ENCODE measurements at places on chromosomes 16 and 17. TPM values are rescaled to one million over a fixed set of nuclear protein-coding genes. Genes with fewer than 3 reads are reported as not detected.

Gene QRICH2
- total RNA-seq: 0.85 TPM

Gene ABCA6
- 0.03 TPM for total RNA-seq

Gene ARSG
- 1.3 TPM for total RNA-seq

Gene MEFV
- 0.02 TPM for total RNA-seq

Gene AOC3
- 1.4 TPM for total RNA-seq

Gene SPATA32
- total RNA-seq: 0.17 TPM

Gene IL17C
- not detected for total RNA-seq

Gene ABI3
- total RNA-seq: not detected

Gene JPT2
- total RNA-seq: 170 TPM

Gene CLDN9
- 0.33 TPM for total RNA-seq

Gene CD300A
- 0.05 TPM for total RNA-seq

Gene SMIM22
- total RNA-seq: not detected

Gene SSTR5
- total RNA-seq: 0.38 TPM

Gene OTOA
- total RNA-seq: 0.10 TPM

Gene ATF7IP2
- 10.4 TPM for total RNA-seq

Gene PRSS27
- total RNA-seq: 0.82 TPM

Gene TBX2
- 5.5 TPM for total RNA-seq

Gene MYH2
- total RNA-seq: not detected

Gene MT1F
- 21.4 TPM for total RNA-seq

Gene CACNG3
- total RNA-seq: not detected

Gene LITAF
- 179 TPM for total RNA-seq

Gene PKMYT1
- 88.9 TPM for total RNA-seq

Gene GAST
- 0.59 TPM for total RNA-seq

Gene FBXW10
- total RNA-seq: 0.97 TPM

Gene KDM8
- 2.2 TPM for total RNA-seq

Gene OSGIN1
- 16.1 TPM for total RNA-seq

Gene MILR1
- total RNA-seq: 1.7 TPM

Gene CACNG1
- 0.21 TPM for total RNA-seq

Gene OR3A2
- total RNA-seq: not detected

Gene PLK1
- 164 TPM for total RNA-seq

Gene MT2A
- total RNA-seq: 2,510 TPM

Gene MRPS7
- 143 TPM for total RNA-seq

Gene TNFRSF13B
- total RNA-seq: not detected

Gene SYT17
- total RNA-seq: 13.8 TPM

Gene TP53TG3F
- total RNA-seq: 0.17 TPM

Gene GPATCH8
- total RNA-seq: 22.2 TPM

Gene KRTAP4-6
- not detected for total RNA-seq

Gene PLLP
- total RNA-seq: 1.5 TPM

Gene TVP23C
- total RNA-seq: 8.2 TPM

Gene HS3ST3A1
- total RNA-seq: 0.31 TPM

Gene MYADML2
- total RNA-seq: not detected

Gene CLDN7
- 3.0 TPM for total RNA-seq

Gene CDH3
- total RNA-seq: 0.31 TPM

Gene CCDC154
- total RNA-seq: 0.20 TPM

Gene HOXB9
- 7.1 TPM for total RNA-seq

Gene CDK5R1
- 5.7 TPM for total RNA-seq

Gene CACNB1
- total RNA-seq: 5.3 TPM

Gene IRX5
- 1.4 TPM for total RNA-seq
